Epithelial cell of proximal tubule (primary cell): ENCODE measurements at places on chromosomes 2 and 18.
A peak's percentile ranks its signal among the peaks of the same experiment; 100 is the strongest.

DNA sequence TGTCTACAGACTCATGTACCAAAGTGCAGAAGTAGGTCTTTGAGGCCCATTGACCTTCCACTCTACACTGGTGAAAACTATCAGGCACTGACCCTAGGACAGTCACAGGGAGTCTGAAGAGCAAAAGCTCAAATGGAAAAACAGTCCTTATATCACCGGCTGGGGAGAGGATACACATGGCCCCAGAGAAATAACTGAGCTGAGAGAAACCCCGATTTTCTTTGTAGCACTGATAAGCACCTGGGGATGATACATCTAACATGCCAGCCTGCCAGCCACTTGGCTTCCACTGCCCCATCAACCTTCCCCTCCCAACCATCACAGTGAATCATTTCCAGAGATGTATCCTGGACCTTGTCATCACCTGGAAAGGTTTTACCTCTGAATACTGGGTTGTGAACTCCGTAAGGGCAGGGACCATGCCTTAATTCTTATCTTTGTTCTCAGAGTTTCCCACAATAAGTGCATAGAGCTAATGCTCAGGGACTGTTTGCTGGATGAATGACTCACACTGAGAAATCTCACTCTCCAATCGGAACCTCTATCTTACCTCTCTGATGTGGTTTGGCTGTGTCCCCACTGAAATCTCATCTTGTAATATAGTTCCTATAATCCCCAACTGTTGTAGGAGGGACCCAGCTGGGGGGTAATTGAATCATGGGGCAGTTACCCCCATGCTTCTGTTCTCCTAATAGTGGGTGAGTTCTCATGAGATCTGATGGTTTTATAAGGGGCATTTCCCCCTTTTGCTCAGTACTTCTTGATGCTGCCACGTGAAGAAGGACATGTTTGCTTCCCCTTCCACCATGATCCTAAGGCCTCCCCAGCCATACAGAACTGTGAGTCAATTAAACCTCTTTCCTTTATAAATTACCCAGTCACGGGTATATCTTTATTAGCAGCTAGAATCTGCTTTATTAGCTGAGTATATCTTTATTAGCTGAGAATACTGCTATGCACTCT is 37.1 kb downstream of the EVA1A start:
- DNase-seq, result no peak

DNA sequence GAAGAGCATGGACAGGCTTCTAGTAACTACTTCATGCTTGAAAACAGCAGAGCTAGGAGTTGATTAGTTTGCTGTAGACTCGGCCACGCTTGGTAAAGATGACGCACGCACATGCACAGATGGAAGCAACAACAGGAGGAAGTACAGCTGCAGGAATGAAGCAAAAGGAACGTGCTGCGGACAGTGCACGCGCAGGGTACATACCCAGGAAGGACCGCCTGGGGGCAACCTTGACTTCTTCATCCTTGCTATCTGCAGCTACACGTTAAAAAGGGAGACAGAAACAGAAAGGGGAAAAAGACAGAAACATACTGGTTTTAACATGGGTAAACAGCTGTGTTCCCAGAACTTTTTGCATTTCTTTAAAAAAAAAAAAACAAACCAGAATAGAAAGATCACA is 17.7 kb downstream of the SLC66A2 start:
- DNase-seq, result no peak

DNA sequence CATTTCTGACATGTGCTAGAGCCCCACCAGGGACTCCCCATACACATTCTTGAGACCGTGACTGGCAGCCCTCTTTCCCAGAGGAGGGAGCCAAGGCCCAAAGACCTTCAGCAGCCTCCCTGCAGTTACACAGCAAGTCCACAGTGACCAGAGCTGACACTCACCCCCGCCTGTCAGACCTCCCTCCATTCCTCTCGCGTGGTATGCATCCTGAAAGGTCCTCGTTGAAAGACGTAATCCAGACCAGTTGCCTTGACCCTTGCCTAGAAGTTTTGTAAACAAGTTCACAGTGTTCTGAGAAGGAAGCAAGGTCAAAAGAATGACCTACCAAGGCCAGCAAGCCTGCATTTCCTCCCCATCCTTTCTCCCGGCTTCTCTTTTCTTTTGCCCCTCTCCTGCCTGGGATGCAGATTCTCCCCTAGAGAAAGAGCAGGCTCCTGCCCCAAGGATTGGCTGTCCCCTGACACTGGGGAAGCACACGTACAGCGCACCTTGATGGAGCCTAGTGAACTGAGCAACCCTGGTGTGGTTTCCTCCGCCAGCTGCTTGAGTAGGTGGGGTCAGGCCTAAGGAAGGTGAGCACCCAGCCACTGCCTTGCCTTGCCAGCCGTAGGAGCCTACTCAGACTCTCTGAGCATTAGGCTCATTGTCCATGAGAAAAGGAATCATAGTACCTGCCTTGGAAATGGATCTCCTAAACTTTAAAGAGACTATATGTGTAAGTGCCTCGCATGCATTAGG is 18.3 kb downstream of the TRIB2 start:
- DNase-seq, result no peak

DNA sequence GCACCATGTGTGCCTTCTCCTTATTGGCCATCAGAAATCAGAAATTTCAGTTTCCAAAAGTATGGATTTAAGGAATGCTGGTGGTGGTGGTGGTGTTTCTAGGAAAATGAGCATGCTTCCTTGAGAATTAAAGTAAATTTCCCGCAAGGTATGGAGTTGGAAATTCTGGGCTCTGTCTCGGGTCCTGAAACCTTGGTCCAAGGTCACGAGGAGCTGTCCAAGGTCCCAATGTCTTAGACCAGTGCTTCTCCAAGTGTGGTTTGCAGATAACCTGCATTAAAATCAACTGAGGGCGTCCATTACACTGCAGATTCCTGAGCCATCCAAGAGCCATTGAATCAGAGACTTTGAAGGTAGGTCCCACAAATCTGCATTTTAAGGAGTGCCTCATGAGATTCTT is 210.9 kb upstream of the PKDCC start:
- no peak for DNase-seq

- DNase-seq, result no peak
Measured at GRCh38 chr2:225233234-225233633, 166.3 kb upstream of the NYAP2 start.

- peak; percentile 76 for DNase-seq
Measured at GRCh38 chr2:199977984-199978415, 22.6 kb downstream of the MAIP1 start.

DNA sequence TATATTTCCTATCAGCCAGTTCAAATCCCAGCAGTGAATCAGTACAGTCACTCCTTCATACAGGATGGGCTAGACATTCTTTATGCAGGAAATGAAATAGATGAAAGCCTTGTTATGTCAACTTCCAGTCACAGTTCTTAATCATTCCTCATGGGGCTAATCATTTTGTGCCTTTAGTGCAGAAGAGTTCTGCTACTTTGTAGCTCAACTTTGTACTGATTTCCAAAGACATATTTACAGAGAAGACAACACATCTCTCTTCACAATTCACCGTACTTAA is 593.9 kb upstream of the NETO1 start:
- no peak for DNase-seq

- DNase-seq, result no peak
Measured at GRCh38 chr2:240983361-240983995, 14.9 kb upstream of the SNED1 start.

GRCh38 chr18:48023334-48024008 is 93.0 kb upstream of the SMAD2 start:
- no peak for DNase-seq

GRCh38 chr2:172336681-172337080 is 90.7 kb upstream of the ITGA6 start:
- no peak for DNase-seq

- peak; percentile 6 for DNase-seq
Measured at GRCh38 chr2:218964041-218964771, 4.7 kb downstream of the CDK5R2 start.

GRCh38 chr2:88885275-88885674 is 193.8 kb downstream of the RPIA start:
- DNase-seq, result no peak

DNA sequence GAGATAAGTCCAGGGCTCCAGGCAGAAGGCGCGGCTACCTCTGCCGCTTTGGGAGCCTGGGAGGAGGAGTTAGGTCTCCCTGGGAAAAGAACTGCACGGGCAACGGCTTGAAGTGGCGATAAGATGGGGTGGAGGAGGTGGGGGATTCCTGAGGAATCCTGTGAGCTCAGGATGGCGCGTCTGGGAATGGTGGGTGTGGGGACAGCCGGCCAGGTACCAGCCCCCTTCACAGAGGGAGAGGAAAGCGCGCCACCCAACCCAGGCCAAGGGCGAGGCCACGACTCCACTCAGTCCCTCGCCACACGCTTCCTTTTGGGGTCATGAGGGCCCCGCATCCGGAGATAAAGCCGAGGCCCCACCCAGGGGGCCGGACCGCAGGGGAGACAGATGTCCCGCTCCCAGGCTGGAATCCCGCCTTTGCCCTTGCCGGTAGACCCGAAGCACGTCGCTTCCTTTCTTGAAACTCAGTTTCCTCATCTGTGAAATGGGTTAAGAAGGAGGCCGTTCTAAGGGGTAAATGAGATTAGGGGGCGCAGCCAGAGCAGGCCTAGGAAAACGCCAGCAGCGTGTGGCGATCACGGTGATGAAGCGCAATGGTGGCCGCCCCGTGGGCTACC is 1.7 kb upstream of the CTDSP1 start:
- DNase-seq, result no peak

DNA sequence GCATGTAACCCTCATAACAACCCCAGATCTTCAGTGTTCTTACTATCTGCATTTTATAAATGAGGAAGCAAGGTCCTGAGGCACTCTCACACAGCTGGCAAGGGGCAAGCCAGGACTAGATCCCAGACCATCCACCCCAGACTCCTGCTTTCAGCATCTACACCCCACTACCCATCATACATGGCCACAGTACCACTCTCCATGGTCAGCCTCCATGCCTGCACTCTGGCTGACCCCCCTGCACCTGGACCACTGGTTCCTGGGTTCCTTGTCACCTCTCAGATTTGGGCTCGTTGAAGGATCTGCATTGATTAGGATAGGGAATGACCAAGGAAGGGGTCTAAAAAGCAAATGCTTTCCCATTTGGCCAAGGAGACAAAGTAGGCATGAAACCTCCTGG is 36.0 kb upstream of the TEX51 start:
- no peak for DNase-seq

GRCh38 chr2:223523551-223524001 is 78.6 kb downstream of the SCG2 start:
- DNase-seq, result no peak

DNA sequence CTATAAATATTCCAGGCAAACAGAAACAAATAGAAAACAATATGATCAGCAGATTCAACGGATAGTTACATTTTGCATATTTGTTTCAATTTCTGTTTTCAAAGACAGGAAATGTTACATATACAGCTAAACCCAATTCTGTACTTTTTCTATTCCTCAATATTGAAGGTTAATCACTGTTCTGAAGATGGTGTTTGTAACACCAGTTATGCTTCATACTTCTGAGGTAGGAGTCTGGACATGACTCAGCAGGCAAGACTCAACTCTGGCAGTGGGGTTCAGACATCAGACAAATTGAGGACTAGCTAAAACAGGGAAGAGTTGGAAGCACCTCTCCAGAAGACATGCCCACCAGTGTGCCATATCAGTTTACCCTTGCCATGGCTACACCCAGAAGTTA is 16.6 kb downstream of the SERPINB13 start:
- DNase-seq, result peak; percentile 4

- no peak for DNase-seq
Measured at GRCh38 chr2:200624658-200625057, 38.8 kb downstream of the AOX1 start.

- DNase-seq, result no peak
Measured at GRCh38 chr2:225326969-225327368, 72.5 kb upstream of the NYAP2 start.

- no peak for DNase-seq
Measured at GRCh38 chr2:229849073-229849472, 72.7 kb downstream of the TRIP12 start.

DNA sequence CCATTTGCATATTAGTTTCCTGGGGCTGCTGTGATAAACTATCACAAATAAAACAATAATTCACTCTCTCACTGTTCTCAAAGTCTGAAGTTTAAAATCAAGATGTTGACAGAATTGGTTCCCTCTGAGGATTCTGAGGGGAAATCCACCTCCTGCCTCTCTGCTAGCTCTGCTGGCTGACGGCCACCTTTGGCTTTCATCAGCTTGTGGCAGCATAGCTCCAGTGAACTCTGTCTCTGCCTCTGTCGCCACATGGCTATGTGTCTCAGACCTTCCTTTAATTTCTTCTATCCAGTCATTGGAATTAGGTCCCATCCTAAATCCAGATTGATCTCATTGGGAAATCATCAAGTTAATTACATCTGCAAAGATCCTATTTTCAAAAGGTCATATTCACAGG is 38.9 kb upstream of the TRIM43 start:
- DNase-seq, result no peak

DNA sequence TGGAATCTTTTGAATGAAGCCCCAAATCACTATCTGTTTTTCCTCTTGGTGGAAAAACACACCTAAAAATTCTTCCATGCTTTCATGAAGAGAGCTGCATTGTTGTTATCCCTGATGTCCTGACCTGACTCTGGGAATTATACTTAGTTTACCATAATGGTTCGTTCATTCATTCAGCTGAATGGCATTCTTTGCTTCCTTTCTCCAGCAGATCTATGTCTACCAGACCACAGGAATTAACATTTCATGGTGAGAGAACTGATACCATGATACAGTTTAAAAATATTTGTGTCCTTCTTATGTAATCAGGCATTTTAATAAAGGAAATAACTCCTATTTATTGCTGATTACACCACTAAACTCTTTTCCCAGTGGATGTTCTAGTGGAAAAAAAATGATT is 11.1 kb upstream of the SLC4A10 start:
- DNase-seq, result no peak

GRCh38 chr2:82795446-82795845 is 1663.6 kb downstream of the SUCLG1 start:
- no peak for DNase-seq

DNA sequence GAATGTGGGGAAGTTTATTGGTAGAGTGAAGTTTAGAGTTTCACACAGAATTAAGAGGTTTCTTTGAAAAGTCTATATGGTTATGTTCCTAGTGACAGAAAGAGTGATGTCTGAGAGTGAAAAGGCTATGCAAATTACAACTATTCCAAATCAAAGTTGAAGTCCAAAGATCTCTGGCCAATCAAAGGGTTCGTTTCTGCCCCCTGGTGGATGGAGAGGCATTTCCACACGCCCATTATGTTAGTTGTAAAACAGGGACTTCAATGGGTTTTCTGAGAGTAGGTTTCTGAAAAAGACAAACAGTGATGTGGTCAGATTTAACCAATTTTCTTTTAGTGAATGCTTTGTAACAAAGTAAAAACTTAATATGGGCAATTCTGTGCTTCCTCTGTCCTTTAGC is 441.5 kb upstream of the POU3F3 start:
- DNase-seq, result no peak

DNA sequence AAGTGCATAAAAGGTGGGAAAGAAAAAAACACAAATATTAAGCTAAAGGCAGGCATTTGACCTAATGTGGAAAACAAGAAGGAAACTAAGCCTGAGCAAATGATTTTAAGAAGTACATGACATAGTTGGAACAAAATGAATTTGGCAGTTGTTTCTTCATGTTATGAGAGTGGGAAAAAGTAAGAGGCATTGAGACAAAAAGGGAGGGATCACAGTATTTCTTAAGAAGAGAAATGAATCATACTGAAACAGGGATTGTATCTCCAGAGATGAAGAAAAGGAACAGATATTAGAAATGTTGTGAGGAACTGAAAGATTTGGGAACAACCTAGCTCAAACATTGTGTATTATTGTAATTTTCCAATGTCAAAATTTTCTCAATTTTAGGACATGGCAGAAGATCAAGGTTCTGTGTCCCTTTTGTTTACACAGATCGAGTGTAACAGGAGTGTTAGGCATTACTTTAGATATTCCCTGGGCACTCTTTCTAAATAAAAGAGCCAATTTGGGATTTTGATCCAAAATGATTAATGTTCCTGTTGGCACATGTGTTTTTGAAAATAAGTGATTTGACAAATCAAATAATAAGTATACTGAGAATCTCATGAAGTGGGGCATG is 98.6 kb downstream of the CALCRL start:
- DNase-seq, result no peak
